ENCODE measurements at places on chromosomes 5 and 9.

DNA sequence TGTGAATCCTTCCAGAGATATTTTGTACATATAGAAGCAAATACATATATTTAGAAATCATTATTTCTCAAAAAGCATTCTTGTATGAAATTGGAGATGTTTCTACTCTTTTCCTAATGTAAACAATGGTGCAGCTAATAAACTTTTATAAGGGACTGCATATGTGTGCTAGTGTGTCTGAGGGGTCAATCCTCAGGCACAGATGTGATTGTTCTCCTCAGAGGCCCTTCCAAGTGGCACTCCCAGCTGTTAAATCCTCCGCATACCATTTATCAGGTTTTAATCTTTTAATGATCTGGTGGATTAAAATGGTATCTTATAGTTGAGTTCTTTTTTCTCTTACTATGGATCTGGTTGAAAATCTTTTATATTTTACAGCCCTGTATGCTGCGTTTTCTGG lies 5.6 kb upstream of the OMD start:
- no peak for DNase-seq

DNA sequence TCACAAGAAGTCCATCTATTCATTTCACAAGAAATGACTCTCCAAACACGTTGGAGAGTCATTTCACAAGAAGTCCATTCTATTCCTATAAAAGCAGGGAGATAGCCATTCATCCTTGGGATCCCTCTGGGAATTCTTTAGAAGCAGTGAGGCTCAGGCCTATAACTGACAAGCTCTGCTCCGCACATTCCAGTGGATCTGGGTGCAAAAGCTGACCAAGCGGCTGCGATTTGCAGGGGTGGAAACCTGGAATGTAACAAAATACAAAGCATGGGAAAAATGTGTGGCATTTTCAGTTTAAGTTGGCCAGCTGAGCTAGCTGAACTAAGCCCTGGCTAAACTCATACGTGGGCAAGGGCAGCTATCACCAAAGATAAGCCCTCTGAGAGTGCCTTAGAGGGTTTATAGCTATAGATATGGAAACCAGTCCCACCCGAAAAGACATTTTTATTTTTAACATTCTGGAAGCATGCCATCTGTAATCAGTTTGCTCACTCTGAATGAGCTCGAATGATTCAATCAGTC lies 8.7 kb downstream of the TAS2R1 start:
- no peak for DNase-seq

DNA sequence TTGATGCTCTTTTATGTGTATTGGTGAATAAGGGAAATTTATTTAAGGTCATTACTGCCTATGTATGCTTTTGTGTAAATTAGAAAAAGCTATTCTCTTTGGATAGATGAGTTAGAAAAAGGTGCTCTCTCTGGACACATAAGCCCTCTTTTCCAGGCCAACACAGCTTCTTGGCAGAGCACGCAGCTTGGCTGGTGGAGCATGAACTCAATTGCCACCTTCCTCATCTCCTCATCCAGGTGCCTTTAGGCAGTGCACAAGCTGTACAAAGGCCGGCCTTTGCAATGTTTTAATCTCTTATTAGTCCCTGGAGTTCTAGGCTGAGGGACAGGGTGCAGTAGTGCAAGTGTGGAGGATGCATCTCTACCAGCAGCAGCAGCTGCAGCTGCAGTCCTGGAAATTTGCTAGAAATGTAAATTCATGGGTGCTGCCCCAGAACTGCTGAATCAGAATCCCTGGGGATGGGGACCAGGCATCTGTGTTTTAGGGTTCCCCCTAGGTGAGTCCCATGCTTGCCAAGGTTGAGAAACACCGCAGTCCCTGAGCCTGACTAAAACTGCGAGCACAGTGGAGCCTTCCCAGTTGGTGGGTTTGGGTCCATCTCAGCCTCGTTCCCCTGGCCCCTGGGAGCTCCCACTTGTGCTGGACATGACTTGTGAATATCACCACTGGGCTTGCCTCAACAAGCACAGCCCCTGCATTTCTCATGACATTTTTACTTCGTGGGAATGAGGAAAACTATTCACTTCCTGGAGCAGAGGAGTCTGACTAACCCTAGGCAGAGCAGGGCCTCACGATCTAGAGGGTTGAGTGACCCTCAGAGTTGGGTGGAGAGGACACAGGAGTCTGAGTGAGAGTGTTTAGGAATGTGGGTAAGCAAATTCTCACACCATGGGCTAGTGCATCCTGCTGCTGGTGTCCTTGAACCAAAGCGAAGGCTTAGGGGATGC lies 272.3 kb downstream of the ZSWIM6 start:
- no peak for DNase-seq

- peak; percentile 89 for DNase-seq
Observed at GRCh38 chr9:137302118-137302448, at the start of gene NRARP. Gene NRARP, minus strand, starts transcription at chr9:137302271. Its CDS starts 343 bp downstream, at chr9:137301928.

DNA sequence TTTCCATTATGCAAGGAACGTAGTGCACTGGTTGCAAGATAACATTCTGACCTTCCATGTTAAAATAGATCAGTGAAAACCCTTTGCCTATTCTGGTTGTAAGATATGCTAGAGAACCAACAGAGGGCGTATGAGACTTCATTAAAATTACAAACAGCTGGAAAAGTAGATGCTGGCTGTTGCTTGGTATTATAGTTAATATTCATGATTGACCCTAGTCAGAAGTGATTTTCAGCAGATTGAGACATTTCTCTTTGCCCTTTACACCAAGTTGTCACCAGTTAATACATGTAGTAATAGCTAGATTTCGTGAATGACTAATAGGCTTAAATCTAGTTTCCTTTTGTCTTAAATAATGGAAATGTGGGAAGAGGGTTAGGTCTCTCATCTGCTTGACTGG lies 13.8 kb upstream of the FGF18 start:
- DNase-seq, result no peak

GRCh38 chr9:129568560-129569501 lies 52.1 kb downstream of the C9orf50 start:
- peak; percentile 53 for DNase-seq

DNA sequence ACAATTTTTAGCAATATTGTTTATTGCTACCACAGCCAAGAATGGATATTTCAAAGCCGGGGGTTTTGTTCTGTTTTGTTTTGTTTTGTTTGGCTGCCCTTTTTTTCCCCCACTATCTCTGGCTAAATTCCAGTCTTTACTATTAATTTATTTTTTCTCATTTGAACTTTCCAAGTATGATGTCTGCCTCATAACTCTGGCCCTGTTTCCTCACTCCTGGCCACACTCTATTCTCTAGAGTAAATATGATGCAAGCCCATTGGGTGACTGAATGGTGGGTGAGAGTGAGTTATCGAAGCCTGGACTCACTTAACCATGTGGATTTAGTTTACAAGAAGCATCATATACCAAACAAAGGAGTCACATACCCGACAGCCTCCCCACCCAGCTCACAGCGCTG lies 41.9 kb downstream of the WDR36 start:
- no peak for DNase-seq

DNA sequence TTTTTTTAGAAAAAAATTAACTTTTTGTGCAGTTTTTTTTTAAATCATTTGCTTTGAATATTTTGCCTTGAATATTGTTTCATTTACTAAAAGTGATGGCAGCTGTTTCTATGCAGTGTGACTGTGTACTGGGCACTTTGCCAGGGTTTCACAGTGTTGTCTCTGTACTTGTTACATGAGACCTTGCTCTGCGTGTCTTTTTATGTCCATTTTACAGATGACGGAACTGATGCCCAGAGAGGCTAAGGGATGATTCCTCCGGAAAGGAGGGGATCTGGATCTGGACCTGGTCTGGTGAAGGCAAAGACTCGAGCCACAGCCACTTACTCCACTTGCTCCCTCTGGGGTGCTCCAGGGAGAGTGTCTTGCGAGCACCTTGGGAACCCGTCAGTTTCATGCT lies 124.8 kb upstream of the PTCH1 start:
- peak; percentile 4 for DNase-seq

DNA sequence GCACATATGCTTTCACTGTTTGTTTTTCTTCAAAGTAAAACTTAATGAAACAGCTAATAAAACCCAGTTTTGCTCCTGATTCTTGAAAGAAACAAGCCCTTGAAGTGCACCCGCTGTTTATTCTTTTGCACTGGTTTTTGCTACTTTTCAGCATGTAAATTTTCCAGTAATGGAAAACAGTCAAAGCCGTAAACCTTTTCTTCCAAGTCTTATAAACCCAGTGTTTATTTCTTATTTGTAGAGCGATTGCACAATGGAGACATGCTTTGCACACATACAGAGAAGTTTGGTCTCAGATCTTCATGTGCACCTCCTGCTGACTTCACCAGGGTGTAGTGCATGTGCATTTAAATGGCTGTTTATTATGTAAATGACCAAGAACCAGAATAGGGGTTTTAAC lies 51.8 kb downstream of the ATG10 start:
- peak; percentile 13 for DNase-seq

DNA sequence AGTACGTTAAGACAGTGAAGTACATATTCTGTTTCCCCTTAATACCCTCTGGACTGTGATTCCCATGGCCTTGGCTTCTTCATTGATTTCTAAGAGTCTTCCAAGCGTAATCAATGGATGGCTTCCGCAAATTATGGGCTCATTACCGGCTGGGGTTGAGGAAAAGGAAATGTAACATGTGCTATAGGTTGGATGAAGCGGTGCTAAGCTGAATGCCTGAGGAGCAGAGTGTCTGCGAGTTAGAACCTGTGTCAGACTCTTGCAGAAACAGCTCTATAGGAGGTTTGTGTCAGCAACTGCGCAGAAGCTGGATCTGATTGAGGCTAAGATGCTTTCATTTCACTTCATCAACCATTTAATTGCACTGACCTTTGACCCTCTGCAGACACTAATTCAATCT lies 114.3 kb upstream of the CDH18 start:
- DNase-seq, result peak; percentile 20
